ENCODE measurements at places on chromosomes 5 and 9.
A peak's percentile ranks its signal among the peaks of the same experiment; 100 is the strongest.

DNA sequence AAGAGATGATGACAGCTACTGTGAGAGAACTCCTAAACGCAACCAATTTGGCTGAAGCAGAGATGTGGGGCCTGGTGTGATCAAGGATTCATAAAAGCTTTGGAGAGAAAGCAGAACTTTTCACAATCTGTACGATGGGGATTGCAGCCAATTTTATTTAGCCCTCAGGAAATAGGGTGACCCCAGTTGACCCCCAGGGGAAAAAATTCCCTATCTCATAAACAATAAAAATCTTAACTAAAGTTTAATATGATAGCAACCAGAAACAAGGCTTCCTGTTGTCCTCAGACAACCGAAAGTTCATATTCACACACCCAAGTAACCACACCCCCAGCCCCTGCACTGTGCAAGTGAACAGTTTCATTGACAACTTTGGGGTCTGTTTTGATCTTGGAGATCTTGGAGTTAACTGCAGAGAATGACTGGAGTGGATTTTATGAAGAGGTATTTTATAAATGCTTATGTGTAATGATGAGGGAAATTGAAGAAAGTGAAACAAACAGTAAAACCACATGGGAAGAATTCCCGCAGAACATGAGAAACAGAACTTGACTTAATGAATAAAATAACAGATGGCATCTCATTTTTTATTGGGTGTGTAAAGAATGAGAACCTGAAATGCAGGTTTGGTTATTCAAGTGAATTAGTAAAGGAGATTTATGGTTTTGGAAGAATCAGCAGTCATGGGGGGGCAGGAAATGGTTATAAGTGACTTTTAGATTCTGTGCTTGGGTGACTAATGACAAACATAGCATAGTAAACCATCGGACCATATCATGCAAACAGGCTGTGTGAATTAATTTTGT is 94.5 kb downstream of the PDE4D start:
- DNase-seq = no peak

DNA sequence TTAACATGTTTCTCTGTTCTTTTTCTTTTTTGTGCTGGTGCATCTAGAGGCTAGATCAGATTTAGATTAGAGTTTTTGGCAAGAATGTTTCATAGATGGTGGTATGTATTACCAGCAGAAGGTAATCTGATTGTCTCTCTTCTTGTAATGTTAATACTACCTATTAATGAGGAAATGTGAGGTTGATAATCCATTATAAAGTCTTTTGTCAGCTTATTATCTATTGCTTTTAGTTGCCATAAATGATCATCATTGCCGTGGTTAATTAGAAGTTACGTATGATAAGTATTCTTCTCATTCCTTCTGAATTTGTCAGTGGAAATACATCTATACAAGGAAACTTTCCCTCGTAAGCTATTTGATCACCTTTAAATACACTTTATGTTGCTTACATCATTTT is 135.0 kb downstream of the PAM start:
- no peak for DNase-seq

- DNase-seq = no peak
These were observed 168.2 kb downstream of the DAB2IP start for GRCh38 chr9:121819428-121820231.

DNA sequence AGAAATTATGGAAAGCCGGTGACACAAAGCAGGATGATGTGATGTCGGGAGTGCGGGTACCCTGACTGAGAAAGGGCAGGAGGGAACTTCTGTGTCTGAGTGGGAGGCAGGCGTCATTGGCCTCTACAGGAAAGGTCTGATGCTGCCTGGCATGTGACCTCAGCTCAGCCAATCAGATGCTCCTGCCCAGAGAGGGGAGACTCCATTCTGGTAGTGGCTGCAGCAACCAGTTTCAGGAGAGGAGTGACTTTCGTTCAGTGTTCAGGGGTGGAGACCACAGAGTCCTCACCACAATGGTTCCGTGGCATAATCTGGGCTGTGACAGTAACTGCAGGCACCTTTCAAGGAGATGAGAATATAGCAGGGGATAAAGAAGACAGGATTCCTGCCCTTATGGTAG is 6.7 kb upstream of the SFXN1 start:
- DNase-seq = no peak

GRCh38 chr5:95786821-95787418 is 35.6 kb downstream of the GLRX start:
- no peak for DNase-seq

- DNase-seq = no peak
These were observed 106.2 kb downstream of the MAST4 start for GRCh38 chr5:66702426-66702825.

DNA sequence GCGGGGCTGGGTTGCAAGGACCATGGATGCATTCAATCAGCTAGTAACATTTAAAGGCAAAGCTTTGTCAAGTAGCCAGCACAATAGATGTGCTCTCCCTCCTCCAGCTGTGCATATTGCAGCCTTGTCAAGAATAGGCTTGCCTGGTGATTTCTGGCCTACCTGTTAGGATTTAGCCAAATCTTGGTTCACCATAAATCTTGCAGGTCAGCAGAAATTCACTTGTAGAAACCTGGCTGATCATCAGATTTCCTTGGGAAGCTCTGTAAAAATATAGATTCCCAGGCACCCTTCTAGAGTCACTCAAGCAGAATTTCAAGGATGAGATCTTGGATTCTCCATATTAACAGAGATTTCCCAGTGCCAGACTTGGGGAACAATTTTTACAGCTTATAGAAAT is 152.2 kb upstream of the SLC12A2 start:
- no peak for DNase-seq

DNA sequence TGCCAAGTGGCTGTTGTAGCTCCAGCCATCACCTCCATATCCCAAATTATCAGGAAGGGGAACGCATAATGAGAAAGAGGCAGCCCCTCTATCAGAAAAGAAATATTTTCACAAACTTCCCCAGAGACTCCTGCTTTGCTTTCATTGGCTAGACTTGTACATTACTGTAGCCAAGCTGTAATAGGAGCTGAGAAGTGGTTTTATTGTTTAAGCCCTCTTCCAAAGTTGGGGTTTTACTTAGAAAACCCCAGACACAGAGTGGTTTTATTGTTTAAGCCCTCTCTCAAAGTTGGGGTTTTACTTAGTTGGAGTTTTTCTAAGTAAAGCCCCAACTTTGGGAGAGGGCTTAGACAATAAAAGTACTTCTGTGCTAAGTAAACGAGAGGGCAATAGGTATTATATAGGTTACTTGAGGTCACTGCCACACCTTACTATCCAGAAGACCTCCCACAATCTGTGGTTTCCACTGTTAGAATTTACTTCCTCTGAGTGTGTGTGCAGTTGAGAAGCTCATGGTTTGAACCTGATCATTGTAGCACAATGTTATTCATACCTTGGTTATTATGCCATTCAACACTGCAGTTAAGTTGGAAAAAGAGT is 215.7 kb upstream of the OTULINL start:
- no peak for DNase-seq

DNA sequence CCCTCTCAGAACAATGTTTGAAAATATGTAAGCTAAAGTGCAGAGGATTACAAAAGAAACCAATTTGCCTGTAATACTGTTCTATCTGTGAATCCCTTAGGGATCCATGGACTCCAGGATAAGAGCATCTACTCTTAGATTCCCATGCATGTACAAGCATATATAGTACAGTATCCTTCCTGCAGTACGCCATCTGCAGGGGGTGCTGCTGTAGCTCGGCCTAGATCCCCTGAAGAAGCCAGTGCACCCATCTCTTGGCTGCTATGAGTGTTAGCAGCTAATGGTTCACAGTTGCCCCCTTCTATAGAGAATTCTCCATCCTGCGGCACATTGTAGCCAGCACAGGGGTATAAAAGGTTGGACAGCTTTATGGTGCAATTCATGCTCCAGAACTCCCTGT is 61.8 kb upstream of the SLC30A5 start:
- DNase-seq = no peak

DNA sequence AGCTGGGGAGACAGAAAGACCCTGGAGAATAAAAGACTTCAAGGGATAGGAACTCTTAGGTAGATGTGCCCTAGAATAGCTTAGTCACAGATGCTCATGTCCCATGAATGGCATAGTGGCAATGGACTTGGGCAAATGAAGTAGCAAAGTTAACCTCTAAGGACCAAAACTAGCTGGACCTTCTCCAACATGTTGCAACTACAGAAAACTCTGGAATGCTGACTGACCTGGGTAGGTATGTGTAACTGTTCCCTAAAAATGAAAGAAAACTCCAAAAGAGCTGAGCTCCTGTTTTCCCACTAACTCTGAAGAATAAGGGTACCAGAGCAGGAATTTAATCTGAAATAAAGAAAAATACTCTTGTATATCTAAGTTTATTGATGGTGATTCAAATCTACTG is 12.5 kb upstream of the LPAR1 start:
- DNase-seq = no peak

- DNase-seq = peak; percentile 87
These were observed 997 bp upstream of the CHD1 start for GRCh38 chr5:98929710-98930298.

GRCh38 chr5:141779503-141779973 is 97.5 kb upstream of the ARAP3 start:
- DNase-seq = no peak

GRCh38 chr9:63817622-63818518 is 1467.1 kb downstream of the FOXD4L5 start:
- peak; percentile 41 for DNase-seq

- DNase-seq = no peak
These were observed 8.6 kb upstream of the ANKRD33B start for GRCh38 chr5:10555277-10555684.

DNA sequence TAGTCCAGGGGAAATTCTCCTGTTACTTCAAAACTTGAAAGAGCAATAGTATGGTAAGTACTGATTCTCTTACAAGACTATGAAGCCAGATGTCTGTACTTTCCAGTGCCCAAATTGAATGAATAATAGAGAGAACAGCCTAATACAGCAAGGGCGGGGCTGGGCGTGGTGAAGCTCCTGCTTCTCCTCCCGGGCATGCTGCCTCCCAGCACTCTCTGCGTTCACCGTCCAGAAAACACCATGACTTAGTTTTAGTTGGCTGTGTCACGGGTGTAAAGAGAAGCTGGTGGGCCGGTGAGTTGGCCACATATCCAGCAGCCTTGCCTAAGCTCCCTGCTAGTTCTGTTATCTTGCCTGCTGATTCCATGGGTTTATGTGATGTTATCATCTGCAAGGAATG is 40.7 kb upstream of the ADAMTS2 start:
- no peak for DNase-seq

DNA sequence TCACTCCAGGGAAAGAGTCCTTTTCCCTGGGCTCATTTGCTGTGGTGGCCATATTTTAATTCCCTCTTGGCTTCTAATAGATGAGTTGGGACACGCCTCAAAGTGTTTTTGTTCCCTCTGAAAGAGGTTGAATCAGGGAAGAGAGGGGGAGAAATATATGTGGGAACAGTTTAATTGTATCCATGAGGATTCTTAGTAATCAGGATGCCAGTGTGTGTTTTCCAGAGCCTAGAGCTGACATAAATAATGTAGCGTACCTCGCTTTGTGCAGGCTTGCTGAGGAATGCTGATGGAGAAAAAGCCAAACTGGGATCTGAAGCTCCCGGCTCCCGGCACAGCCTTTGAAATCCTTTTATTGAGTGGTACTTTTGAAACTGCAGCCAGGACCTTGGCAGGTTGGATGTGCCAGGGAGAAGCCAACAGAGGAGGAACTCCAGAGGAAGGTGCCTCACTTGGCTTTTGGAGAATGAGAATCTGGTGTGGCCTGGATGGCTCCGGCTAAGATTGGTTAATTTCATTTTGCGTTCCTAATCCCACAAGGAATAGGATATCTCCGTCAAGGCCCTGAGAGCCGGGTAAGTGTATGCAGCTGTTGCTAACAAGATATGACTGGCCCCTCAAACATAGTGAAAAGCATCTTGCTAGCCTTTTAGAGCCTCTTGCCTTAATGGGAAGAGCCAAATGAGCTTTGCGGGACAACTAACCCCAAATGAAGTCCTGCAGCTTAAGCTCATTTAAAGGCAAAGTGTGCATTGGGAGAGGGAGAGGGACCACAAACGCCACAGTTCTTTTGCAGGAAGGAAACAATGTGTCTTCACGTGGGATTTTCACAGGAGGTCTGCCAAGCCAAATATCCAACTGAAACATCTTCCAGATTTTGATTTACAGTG is 471.1 kb upstream of the WWC1 start:
- DNase-seq = no peak

GRCh38 chr9:1938675-1939170 is 76.4 kb upstream of the SMARCA2 start:
- no peak for DNase-seq

DNA sequence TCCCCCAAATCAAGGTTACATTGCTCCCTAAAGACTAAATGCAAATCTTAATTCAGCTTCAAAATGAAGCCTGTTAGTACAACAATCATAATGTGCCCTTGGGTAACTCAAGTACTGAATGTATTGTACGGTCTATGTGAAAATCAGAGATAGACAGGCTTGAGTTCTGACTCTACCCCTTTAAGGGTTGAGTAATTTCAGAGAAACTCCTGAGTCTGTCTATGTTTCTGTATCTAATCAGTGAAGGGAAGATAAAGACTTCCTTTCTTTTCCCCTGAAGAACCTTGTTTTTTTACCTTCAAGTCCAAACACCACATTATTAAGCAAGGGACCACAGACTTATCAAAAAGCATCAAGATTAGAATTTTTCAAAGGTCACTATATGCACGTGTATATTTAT is 108.2 kb downstream of the MPDZ start:
- no peak for DNase-seq

GRCh38 chr9:68871236-68871635 is 142.7 kb downstream of the PRKACG start:
- DNase-seq = no peak

- no peak for DNase-seq
These were observed 221.4 kb upstream of the KLF4 start for GRCh38 chr9:107710953-107711352.

DNA sequence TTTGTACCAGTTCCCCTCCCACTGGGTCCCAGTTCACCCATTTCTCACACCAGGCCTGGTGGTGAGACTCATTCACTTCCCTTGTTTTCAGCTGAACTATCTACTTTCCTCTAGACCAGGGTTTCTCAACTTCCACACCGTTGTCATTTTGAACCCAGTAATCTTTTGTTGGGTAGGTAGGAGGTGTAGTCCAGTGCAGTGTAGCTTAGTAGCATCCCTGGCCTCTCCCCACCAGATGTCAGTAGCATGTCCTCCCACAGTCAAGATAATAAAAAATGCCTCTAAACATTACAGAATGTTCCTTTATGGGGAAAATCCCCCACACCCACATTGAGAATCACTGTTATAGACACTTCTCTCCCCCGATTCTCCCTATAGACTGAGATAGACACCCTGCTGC is 299.1 kb downstream of the EPB41L4A start:
- no peak for DNase-seq

DNA sequence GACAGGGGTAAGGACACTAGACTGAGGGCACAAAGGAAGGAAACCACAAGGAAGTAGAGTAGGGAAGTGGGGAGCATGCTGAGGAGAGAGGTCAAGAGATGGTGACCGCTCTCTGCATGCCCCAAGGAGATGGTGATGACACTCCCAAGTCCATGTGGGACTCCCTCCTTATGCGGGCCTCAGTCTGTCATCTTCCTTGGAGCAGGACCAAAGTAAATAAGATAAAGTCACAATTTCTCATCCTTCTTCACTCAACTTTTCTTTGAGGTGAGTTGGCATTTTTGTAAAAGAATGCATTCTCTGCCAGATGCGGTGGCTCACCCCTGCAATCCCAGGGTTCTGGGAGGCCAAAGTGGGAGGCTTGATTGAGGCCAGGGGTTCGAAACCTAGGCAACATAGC is 256.7 kb downstream of the DOCK8 start:
- no peak for DNase-seq

- DNase-seq = no peak
These were observed at the start of gene CMBL for GRCh38 chr5:10307206-10308148. CMBL (minus strand) TSS chr5:10307902; CDS start chr5:10290762, 17,140 bp downstream.

GRCh38 chr5:173191561-173191960 is 43.4 kb downstream of the NKX2-5 start:
- no peak for DNase-seq

- DNase-seq = no peak
These were observed 2.7 kb upstream of the CXXC5 start for GRCh38 chr5:139645430-139645871.

All from stimulated activated CD8-positive, alpha-beta memory T cell treated with anti-CD3 and anti-CD28 coated beads, Interleukin-4, amount 100 ng/mL, for 4 hours (primary cell).